ENCODE measurements at places on chromosomes 12 and 14.
A peak's percentile ranks its signal among the peaks of the same experiment; 100 is the strongest.

- DNase-seq = no peak
These were observed 75.9 kb upstream of the C12orf71 start for GRCh38 chr12:27158297-27158696.

DNA sequence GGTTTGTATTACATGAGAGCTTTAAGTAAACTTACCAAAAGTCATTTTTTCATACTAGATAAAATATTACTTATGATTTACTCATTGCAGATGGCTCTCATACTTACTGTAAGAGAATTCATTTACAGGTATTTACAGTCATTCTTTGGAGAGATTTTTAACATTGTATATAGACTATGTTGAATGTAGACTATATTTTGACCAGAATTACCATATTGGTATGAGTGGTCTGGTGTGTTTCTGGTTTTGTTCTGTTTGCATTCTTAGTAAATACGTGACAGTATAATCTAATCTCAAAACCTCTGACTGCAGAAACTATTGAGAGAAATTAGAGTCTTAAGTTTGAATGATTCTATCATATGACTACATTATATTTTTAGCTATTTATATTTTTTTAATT is 91.1 kb downstream of the USP15 start:
- no peak for DNase-seq

- DNase-seq = no peak
These were observed 241.9 kb downstream of the PAWR start for GRCh38 chr12:79448816-79449215.

DNA sequence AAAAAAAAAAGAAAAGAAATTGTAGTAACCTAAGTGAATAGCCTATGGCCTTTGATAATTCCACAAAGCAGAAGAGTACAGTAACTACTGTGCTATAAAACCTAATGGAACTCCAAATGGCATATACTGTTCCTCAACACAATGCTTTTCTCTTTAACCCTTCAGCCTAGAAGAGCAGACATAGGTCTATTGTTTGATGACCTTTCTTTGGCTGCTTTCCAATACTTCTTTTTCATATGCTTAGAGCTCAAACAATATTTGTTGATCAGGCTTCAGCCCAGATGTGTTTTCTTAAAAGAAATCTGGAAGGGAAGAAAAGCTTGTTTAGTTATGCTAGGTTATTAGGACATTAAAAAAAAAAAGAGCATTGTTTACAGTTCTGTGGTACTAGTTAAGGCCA is 116.4 kb downstream of the NTN4 start:
- no peak for DNase-seq

GRCh38 chr12:18158774-18159557 is 69.0 kb upstream of the RERGL start:
- DNase-seq = no peak

- no peak for DNase-seq
These were observed 768.2 kb upstream of the ALG10B start for GRCh38 chr12:37548266-37548805.

DNA sequence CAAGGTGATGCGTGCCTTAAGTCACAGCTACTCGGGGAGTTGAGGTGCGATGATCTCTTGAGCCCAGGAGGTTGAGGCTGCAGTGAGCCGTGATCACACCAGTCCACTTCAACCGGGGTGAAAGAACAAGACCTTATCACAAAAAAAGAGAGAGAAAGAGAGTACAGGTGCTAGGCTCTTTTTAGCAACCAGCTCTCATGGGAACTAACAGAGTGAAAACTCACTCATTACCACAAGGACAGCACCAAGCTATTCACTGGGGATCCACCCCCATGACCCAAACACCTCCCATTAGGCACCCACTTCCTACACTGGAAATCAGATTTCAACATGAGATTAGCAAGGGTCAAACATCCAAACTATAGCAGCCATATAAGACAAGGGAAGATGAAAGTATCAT is 164.2 kb downstream of the NDUFA12 start:
- no peak for DNase-seq

- no peak for DNase-seq
These were observed 9.4 kb downstream of the INF2 start for GRCh38 chr14:104698688-104699425.

DNA sequence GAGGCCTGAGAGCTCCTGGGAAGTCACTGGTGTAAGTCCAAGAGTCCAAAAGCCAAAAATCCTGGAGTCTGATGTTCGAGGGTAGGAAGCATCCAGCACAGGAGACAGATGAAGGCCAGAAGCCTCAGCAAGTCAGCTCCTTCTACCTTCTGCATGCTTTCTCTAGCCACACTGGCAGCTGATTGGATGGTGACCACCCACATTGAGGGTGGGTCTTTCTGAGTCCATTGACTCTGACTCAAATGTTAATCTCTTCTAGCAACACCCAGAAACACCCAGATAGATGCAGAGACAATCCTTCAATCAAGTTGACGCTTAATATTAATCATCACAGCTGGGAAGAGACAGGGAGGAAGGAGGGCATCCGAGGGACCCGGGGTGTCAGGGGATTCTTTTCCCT is 305.8 kb downstream of the AACS start:
- DNase-seq = no peak

GRCh38 chr12:1859643-1860042 is 39.3 kb downstream of the LRTM2 start:
- DNase-seq = no peak

- no peak for DNase-seq
These were observed 4.1 kb upstream of the FZD10 start for GRCh38 chr12:130157998-130158753.

GRCh38 chr12:114287821-114288525 is 118.0 kb downstream of the TBX5 start:
- no peak for DNase-seq

DNA sequence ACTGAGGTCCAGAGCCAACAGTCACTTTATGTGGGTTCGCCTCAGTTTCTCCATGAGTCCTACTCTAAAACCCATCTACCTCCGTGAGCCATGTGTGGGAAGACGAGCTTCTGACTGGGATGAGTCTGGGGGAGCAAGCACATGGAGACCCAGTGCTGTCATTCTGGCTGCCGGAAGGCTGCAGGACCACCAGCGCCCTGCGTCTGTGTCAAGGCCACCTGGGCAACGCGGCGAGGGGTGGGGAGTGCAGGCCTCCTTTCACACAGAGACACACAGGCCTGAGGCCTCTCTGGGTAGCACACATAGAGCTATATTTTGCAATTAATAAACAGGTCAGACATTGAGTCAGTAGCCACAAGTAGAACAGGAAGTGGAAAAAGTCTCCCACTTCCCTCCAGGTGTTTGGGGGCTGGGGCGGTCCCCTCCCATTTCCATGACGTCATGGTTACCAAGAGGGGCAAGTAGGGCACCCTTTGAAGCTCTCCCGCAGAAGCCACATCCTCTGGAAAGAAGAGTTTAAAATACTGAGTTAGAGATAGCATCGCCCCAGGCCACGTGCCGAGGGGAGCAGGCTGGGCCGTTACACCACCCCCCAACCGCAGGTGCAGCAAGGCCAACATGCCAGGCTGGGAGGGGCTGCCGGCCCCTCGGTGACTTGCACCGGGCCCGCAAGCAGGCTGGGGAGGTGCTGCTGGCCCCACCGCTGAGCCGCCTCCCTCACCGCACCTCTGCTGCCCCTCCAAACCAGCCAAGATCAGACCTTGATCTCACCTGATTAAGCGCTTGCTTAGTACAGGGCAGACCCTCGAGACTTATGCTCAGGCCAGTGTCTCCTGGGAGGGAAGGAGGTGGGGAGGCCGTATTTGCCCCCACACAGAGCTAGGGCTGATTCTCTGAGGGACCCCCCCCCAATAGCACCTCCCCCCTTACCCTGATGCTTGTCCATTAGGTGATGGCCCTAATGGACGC is 32.7 kb downstream of the DAD1 start:
- peak; percentile 91 for DNase-seq

GRCh38 chr14:59638885-59639284 is 62.3 kb upstream of the CCDC175 start:
- no peak for DNase-seq
